ENCODE measurements at places on chromosomes 13 and 19.

DNA sequence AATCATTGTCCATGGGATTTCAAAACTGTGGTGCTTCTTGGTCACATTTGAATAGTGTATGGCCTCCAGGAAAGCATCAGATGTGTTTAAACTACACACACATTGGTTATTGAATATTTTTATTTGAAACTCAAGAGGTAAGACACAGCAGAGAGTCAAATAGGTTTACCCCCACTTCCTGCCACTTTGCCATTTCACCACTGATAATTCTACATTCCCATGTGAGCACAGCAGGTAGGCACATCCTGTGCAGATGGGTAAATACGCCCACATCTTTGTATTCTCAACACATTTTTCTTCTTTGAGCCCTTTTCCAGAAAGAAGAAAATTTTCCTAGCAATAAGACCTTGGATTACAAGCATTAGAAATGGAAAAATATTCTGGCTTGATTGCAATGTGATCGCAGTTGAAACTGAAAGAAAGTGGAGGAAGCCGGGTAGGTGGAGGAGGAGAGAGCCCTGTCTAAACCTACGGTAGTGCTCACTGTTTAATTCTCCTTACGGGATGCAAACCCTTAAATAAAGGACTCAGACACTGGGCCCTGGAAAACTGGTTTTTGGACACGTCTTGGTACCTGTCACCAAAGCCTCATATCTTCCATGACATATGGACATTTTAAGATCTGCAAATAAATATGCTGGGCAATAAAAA lies 167.7 kb downstream of the COG6 start:
- no peak for DNase-seq

DNA sequence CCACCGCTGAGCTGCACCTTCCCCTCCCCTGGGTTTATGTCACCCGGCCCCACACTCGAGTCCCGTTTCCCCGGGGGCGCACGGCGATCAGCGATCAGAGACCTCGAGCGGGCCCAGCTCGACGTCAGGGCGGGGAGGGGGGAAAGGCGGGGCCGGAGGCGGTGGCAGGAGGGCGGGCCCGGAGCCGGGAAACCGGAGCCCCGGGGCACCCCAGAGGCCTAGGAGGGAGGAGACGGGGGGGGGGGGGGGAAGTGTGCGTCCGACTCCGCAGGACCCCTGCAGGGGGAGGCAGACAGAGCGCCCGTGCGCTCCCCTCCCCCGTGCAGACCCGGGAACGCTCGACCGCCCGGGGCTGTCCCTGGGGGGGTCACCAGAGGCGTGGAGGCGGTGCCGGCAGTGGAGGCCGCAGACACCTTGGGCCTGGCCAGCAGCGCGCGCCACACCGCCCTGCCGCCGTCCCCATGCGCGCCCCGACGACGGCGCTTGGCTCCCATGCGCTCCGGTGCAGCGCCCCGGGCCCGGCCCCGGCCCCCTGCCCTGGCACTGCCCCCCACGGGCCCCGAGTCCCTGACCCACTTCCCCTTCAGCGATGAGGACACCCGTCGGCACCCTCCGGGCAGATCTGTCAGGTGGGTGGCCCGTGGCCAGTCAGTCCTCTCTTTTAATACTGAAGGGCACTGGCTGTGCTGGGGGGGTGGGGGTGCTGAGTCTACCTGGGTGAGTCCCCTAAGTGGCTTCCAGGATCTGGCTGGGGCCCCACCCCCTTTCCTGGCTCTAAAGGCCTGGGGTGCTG lies 11.8 kb downstream of the PDE4A start:
- DNase-seq = no peak

GRCh38 chr19:28009696-28010095 lies 1203.3 kb downstream of the UQCRFS1 start:
- DNase-seq = no peak

- DNase-seq = no peak
Observed at GRCh38 chr13:51153527-51153926, 42.5 kb upstream of the C13orf42 start.

- DNase-seq = no peak
Observed at GRCh38 chr19:48608798-48609263, 2.3 kb downstream of the SPACA4 start.

GRCh38 chr19:6204212-6204611 lies 68.7 kb downstream of the ACSBG2 start:
- no peak for DNase-seq

GRCh38 chr13:91108315-91108714 lies 239.2 kb upstream of the MIR17HG start:
- no peak for DNase-seq

GRCh38 chr13:50167224-50167947 lies 152.1 kb downstream of the KCNRG start:
- no peak for DNase-seq

DNA sequence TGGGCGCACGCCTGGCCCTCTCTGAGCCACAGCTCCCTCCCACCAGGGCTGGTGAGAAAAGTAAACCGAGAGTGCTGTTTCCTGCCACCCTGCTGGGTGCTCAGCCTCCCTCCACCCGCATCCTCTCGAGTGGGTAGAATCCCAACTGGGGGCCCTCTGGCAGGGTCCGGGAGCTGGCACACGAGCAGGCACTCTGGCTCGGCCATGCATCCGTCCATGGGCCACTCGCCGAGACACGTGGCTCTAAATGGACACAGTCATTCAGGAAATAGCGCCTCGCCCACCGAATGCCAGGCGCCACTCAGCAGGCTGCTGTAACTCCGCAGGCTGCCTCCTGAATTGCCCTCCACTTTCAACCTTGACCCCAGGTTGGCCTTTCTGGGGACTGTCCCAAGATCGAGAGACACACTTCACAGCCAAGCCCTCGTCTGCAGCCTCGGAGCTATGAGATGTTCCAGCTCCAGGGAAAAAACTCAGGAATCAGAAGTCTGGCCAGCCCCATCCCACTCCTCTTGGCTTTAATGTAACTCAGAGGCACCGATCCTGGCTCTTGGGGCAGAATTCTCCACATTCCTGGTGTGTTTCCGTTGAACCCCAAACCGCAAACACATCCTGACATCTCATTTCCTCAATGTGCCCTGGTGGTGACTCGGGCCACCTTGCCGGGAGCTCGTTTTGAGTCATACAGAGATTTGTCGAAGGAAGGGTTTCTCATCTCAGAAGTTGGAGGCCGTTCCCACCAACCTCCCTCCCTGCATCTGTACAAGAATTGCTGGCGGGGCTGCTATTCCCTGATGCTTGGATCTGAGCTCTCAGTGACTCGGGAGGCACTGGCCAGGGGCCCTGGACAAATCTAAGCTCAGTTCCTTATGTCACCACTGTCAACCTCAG lies 14.1 kb downstream of the KLF2 start:
- DNase-seq = no peak

DNA sequence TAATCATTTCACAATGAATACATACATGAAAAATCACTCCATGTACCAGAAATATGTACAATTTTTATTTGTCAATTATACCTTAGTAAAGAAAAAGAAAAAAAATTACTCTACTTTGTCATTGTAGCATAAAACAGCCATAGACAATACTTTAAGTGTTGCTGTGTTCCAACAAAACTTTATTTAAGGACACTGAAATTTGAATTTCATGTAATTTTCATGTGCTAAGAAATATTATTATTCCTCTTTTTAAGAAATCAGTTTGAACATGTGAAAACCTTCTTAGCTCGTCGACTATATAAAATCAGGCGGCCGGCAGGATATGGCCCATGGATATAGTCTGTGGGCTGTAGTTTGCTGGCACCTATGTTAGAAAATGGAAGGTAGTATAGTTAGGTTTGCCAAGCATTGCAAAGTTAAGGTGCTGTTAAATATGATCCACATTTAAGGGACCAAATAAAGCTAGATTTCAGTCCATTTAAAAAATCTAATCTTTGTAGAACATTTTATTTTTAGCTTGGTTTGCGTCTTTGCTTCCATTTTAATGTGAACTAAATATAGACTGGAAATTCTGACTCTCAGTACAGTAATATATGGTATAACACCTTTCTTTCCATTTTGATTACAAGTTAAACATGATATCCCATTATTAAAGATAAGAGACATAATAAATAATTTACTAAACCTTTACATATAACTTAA lies 6.5 kb downstream of the DGKH start:
- no peak for DNase-seq

Measured in activated CD8-positive, alpha-beta memory T cell treated with anti-CD3 and anti-CD28 coated beads for 1 hour (primary cell).